ENCODE measurements at places on chromosomes 2 and 18. TPM values are rescaled to one million over a fixed set of nuclear protein-coding genes. Genes with fewer than 3 reads are reported as not detected.

Gene ZFAND2B
- total RNA-seq = 21.6 TPM

Gene ATOH8
- total RNA-seq = 5.8 TPM

Gene FAM110C
- total RNA-seq = not detected

Gene CNNM3
- 5.9 TPM for total RNA-seq

Gene FTCDNL1
- total RNA-seq = under 0.01 TPM

Gene GULP1
- total RNA-seq = 80.2 TPM

Gene REG3A
- not detected for total RNA-seq

Gene RAB6C
- not detected for total RNA-seq

Gene ZAP70
- not detected for total RNA-seq

Measured in epithelial cell of umbilical artery (primary cell).